Inflammatory macrophage treated with lipopolysaccharide for 1 hour (primary cell): ENCODE measurements at places on chromosomes 1 and 21.

DNA sequence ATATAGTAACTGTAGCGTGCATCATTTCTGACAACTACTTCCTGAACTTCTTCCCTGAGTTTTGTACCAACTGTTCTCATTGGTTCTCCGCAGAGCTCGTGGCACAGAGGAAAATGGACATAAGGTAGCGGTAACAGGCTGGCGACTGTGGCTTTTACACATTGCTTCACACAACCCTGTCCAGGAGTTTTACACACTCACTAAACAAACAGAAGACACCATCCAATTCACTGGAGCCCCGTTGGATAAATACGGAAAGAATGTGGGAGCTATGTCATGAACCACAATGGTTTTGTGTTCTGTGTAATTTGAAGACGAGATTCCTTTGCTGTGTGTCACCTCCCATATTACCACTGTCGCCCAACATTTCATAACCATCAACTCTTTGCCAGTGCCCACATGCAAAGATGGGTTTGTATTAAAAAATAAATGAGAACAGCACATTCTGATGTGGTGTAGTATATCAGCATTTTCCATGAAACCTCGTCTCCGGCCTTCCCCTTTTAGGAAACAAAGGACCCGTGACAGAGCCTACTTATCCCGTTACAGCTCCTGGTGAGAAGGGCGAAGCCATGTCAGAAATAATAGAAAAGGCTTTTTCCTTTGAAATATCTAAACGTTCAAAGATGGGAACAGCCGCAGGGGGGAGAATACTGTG, 47.4 kb upstream of the ENAH start:
- DNase-seq = no peak

GRCh38 chr1:174036798-174037197, 14.6 kb upstream of the RC3H1 start:
- DNase-seq = no peak

DNA sequence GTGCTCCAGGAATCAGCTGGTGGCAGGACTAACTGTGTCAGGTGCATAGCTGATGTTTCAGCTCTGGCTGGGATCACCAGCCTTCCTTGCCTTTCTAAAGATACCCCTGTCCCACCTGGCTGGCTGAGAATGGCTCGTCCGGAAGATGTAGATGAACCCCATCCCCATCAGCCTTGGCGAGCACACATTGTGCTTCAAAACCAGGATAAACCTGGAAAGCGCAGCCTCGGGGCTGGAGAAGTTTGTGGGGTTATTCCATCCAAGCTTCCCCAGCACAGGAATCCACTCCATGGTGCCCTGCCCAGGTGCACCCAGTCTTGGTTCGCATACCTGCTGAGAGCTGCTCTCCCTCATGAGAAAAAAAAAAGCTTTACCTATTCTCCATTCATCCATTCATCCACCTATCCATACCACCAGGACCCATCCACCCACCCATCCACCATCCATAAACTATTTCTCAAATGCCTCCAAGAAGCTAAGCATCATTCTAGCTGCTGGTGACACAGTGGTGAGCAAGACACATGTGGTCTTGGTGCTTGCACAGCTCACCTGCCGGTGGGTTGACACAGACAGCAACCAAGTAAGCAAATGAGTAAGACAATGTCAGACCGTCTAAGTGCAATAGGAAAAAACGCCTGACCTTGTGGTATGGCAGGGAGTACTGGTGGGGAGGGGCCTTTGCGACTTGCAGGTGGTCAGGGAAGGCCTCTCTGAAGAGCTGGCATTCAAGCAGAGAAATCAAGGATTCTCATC, 94.0 kb downstream of the DMRTB1 start:
- no peak for DNase-seq

GRCh38 chr1:43671193-43671592, 21.2 kb downstream of the KDM4A start:
- no peak for DNase-seq

- DNase-seq = no peak
Measured at GRCh38 chr1:110119843-110120242, 7.6 kb downstream of the UBL4B start.

- no peak for DNase-seq
Measured at GRCh38 chr21:46564391-46564790, 40.5 kb downstream of the S100B start.

DNA sequence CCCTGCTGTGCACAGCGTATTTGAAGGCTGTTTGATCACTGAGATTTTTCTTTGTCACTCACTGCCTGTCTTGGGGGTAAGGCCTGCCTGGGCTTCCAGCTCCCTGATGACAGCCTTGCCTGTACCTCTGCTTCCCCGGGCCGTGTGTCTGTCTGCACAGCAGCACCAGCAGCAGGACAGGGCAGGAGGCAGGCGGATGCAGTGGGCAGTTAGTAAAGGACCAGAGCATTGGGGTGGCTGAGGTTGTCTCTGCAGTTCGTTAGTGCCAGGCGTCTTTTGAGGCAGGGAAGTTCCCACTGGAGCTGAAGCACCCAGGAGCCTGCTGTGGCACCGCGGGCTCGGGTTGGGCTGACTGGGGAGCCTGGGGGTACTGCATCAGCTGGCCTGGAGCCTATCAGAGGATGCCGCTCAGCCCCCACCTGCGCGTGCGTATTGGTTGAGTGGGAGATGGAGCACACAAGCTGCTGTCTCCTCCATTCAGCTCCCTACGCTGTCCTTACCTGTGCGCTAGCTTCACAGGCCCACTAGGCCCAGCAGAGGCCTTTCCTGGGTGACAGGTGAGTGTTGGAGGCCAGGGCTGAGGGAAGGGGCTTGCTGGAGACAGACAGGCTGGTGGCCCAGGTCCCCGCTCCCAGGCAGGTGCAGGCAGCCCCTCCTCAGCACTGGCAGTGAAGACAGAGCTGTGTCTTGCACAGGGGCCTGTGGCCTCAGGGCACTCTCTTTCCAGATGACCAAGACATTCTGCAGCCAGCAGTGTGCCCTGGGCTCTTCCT, 28.2 kb downstream of the SNAP47 start:
- no peak for DNase-seq

- DNase-seq = no peak
Measured at GRCh38 chr1:234837713-234838112, 227.7 kb upstream of the IRF2BP2 start.

- no peak for DNase-seq
Measured at GRCh38 chr1:120178799-120179756, 2.8 kb upstream of the SEC22B start.

GRCh38 chr1:71428029-71428428, 347.2 kb upstream of the ZRANB2 start:
- DNase-seq = no peak

DNA sequence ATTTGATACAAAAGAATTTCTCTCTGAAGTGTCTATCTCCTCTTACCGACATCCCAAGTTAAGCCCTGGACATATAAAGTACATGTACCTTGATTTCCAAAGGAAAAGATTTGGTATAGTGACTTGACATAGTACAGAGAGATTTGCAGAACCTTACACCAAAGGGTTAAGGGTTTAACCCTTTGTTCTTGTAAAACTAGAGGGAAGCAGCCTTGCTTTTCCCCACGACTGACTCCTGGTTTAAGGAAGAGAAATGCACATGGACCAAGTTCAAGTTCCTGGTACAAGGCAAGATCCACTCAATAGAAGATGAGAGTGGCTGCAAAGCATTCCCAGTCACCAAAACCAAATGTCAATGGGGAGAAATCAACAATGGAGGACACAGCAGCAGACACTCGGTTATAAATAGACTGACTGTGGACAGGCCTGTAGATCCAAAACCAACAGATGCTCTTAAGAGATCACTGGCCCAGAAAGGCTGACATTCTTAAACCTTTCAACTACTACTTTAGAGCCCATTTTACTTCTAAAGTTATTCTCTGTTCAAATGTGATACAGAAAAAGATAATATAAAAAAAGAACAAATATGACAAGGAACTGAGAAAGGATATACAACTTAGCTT, 69.4 kb downstream of the PUM1 start:
- DNase-seq = no peak

DNA sequence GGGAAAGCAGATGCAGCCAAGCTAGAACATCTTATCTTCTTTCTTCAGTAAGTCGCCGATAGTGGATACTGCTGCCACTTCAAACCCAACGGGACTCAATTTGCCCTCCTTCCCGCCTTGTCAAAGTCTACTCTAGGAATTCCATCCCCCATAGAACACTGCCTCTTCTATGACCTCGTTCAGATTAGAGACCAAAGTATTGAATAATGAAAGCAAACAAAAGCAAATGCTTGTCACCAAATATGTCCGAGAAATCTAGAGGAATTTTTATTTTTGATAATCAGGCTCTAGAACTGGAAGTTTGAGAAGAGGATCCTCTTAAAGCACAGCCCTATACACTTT, 853 bp upstream of the RRAGC start:
- no peak for DNase-seq

DNA sequence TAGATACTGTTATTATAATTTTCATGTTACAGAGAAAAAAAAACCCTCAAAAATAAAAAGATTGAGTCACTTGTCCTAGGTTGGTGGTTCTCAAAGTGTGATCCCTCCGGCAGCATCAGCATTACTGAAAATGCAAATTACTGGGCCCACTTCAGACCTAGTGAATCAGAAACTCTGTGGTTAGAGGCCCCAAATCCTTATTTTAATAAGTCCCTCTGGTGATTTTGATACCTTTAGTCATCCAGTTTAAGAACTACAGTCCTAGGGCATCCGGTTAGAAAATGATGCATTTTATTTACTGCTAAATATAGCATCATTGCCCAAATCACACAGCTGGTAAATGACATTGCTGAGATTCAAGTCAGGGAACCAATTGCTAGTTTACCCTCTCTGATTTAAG, 203.7 kb upstream of the RUNX1 start:
- DNase-seq = no peak

GRCh38 chr1:88695781-88696180, 11.7 kb downstream of the PKN2 start:
- no peak for DNase-seq

DNA sequence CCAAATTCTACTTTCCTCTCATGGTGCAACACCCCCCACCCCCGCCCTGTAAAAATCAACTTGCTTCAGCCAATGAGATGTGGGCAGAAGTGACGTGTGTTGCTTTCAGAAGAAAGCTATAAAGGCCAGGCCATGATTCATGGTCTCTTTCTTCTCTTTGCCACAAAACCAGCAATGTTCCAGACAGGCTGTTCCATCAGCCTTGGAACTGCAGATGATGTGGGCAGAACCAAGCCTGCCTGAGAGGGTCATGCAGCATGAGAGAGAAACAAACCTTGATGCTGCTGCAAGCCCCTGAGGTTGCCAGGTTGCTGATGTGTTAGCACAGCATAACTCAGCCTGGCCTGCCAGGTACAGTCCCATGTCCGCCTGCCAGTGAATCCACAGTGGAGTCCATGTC, 41.8 kb downstream of the MIS18A start:
- no peak for DNase-seq

- no peak for DNase-seq
Measured at GRCh38 chr1:53710584-53710983, 28.4 kb downstream of the GLIS1 start.

- DNase-seq = no peak
Measured at GRCh38 chr1:67705735-67706453, 20.9 kb downstream of the GADD45A start.

DNA sequence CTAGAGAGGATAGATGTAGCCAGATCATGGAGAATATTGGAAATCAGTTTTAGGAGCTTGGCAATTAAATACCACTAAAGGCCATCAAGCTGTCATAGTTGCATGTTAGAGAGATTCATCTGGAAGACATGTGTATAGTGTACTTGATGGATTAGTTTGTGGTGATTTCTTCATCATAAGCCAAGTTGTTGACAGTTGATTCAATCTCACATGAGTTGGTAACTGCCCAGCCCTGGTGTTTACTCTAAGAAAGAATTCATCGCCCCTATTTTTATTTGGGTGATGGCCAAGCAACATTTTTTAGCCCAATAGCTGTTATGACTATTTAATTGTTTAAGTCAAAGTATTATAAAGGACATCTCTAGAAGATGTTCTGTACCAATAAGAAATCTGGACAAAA, 737.6 kb downstream of the PLA2G4A start:
- no peak for DNase-seq

GRCh38 chr1:116127848-116128540, 16.8 kb downstream of the MAB21L3 start:
- DNase-seq = no peak

GRCh38 chr1:20192364-20192763, 6.0 kb upstream of the PLA2G2C start:
- DNase-seq = no peak

DNA sequence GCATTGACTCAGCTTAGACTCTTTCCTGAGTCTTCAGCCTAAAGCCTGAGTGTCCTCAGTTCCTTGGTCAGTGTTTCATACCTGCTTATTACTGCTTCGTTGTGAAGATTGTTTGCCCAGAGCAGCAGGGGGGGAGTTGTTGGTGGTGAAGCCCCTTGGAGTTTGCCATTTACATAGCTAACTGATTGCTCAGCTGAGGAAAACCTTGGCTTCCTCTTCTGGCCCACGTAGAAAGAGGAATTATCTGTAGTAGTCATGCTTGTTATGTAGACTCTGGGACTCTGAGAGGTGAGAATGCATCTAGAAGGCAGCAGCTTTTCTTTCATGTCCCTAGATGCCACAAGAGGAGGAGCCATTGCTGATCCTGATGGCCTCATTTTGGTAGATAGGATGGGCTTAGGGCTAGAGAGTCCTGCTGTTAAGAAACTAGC, 125.9 kb downstream of the MAST2 start:
- DNase-seq = peak; percentile 49

DNA sequence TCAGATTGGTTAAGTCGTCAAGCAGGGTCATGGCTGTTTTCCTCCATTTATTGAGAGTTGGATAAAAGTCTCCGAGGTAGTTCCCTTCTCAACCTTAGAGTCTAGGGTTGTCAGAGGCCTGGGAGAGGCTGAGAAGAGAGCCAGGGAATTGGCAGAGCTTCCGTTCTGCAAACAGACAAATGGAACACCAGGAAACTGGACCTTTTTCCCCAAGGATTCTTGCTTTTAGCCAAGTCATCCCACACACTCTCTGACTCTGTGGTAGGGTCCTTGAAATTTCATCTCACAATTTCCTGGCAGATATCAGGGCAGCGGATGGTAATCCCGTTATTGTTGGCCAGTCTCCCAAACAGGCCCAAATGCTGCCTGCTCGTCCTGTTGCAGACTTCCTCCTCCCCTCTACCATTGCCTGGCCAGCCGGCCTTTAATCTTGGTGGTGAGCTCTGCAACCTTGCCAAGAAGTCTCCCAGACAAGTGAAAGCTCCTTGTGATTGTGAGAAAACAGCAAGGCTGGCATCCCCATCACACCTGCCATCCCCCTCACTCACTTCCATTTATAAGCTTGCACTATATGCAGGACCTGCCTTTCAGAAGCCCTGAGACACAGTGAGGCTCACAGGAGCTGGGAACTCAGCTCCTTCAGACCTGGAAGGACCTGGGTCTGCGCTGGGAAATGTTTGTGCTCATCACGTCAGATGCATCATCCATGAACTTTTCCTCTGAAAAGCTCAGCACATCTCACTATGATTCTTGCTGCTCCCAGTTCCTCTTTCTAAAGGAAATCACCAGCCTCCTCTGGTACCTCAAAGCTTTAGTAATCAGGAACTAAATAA, 13.7 kb upstream of the SRP9 start:
- DNase-seq = peak; percentile 30

GRCh38 chr1:72930528-72930927, 648.2 kb upstream of the NEGR1 start:
- no peak for DNase-seq
